Amniotic stem cell (primary cell): ENCODE measurements at places on chromosomes 12 and 14.

- no peak for DNase-seq
These were observed 482.9 kb downstream of the EGLN3 start for GRCh38 chr14:33467971-33468370.

- DNase-seq = no peak
These were observed 7.0 kb downstream of the SERPINA1 start for GRCh38 chr14:94381149-94382030.

GRCh38 chr14:26870722-26871617 lies 273.1 kb upstream of the NOVA1 start:
- DNase-seq = no peak

DNA sequence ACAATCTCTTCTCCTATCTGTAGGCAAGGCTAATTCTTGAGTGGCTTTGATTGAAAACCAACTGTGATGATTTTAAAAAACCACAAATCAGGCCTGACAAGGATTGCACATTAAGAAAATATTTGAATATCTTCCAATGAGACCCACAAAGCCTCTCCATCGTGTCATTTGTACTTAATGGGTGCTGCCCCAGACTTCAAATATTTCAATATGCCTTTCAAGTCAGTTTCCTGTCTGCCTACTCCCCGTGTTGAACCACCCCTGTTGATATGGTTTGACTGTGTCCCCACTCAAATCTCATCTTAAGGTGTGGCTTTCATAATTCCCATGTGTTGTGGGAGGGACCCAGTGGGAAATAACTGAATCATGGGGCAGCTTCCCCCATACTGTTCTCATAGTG lies 159.7 kb upstream of the EGLN3 start:
- DNase-seq = no peak
